NCI-H510A (cell line): ENCODE measurements at places on chromosomes 5 and 9.

DNA sequence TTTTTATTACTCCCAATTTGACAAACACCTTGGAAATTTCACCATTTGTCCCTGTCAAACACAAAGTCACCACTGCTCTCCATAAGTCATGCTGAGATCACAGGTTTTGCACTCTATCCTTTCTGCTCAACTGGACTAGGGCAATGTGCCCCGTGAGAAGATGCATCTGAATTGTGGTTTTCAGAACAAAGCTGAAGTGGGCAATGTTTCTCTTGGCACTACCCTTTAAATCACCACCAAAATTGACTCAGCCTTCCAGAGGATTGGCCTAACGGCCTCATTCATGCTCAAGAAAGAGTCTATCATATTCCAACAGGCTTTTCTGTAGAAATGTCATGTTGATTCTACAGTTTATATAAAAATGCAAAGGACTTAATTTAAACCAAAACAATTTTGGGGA is 81.0 kb upstream of the TRIO start:
- DNase-seq = no peak

- DNase-seq = no peak
Observed at GRCh38 chr9:120156376-120156775, 423.6 kb downstream of the CDK5RAP2 start.

DNA sequence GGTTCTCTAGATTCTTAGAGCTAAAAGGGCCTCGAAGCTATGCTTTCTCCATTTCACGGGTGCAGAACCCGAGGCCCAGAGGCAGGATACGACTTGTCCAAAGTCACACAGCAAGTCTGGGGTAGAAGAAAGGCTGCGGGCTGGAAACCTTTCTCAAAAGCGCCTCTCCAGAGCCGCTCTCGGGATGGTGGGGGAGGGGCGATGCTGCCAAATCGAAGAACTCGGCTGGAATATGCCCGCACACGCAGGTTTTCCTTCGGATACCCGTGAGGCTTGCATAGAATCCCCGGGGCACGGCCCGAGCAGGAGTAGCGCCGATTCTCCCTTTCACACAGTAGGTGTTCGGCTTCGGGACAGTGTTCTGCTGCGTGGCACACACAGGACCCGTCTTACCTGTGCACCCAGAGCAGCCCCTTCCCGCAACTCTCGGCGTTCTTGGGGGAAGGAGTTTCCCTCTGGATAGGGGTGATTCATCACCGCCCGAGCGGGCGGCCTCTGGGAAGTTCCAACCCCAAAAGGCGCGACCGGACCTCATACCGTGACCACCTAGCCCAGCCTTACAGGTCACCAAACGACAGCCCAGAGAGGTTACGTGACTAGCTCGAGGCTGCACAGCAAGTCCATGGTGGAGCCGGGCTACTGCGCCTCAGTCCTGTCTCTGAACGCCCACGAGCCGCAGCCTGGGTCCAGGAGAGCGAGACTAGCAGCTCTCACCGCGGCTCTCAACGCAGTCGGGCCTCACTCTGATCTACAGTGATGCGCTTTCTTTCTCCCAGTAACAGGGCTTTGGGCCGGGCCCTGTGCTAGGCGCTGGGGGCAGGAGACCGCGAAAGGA is 4.1 kb downstream of the PAX5 start:
- no peak for DNase-seq

DNA sequence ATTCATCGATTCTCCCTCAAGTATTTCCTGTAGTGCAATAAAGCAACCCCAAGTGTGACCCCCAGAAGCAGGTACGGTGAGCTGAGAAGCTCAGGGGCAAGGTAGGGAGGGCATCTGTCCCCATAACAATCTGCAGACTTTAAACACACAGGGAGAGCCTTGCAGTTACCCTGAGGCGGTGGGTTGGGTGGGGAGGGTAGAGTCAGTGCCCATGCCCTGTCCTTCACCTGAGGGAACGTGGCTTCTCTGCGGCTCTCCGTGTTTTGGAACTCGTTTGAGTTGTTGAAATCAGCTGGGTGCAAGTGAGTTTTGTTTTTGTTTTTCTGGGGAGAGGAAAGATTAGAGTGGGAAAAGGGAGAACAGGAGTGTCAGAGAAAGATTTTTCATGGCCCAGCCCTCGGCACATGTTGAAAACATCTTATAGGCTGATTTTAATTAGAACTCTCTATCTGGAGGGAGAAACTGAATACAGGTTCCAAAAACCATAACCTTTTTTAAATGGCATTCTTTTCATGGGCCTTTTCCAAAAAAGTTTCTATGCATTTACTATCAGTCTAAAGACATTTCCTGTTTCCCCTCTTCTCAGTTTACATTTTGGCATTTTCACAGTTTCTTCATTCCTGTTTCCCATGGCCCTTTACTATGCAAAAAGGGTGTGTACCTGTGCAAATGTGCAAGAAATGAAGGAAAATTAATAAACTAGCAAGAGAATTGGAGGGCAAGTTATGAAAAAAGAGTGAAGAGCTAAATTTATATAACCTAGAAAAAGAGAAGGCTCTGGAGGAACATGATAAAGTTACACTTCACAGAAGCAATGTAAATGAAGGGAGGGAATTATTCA is 266.5 kb upstream of the VLDLR start:
- DNase-seq = no peak

GRCh38 chr5:115168829-115169486 is 750 bp downstream of the TRIM36 start:
- DNase-seq = no peak

DNA sequence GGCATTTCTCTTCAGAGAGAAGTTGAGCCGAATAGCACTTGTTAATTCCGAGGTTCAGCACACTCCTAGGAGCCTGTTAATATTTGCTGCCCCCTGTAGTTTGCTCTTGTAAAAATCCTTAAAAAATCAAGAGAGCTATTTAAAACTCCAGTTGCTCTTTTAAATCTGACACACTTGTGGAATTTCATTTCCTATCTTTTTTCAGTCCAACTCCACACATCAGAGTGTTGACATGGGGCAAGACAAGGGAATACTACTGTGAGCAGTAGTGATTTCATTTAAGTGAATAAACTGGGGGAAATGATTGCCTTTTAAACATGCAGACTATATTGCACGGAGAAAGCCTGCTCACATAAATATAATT is 1096.3 kb upstream of the DMAC1 start:
- peak; percentile 9 for DNase-seq

DNA sequence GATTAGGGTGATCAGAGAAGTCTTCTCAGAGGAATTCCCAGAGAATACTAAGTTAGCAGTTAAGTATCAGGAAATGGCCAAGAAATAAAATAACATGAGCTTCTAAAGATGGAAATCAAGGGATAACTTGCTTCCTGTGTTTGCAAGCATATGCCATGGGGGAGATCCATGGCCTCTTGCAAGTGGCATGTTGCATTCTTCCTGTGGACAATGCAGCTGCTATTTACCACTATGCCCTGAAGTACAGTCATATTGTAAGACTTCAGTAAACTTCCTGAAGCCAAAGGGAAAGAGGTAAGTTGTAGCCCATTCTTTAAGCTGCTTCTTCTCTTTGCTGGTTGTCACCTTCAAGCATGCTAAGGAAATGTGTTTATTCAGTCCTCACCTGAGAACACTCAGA is 154.7 kb upstream of the RUSC2 start:
- DNase-seq = no peak

DNA sequence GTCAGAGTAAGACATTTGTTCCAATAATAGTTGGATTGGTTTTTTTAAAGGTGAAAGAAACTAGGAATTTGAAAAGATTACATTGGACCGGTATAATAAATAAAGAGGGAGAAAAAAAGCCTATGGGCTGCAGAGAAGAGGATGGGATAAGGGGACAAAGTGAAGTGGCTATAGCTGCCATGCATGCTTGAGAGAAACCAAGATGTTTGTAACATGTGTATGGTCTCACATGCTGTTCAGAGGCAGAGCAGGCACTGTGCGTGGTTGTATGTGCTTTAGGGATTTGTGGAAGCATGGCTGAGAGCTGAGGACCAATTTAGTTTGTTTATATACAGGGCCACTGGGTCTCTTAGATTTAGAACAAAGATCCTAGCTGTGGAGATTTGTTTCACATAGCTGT is 32.7 kb downstream of the LNPEP start:
- DNase-seq = no peak

- DNase-seq = no peak
Observed at GRCh38 chr5:179780362-179780761, 13.4 kb upstream of the LTC4S start.

- DNase-seq = no peak
Observed at GRCh38 chr5:154196955-154197652, 6.6 kb downstream of the GALNT10 start.

GRCh38 chr5:11239261-11240015 is 478.4 kb upstream of the DAP start:
- DNase-seq = no peak

DNA sequence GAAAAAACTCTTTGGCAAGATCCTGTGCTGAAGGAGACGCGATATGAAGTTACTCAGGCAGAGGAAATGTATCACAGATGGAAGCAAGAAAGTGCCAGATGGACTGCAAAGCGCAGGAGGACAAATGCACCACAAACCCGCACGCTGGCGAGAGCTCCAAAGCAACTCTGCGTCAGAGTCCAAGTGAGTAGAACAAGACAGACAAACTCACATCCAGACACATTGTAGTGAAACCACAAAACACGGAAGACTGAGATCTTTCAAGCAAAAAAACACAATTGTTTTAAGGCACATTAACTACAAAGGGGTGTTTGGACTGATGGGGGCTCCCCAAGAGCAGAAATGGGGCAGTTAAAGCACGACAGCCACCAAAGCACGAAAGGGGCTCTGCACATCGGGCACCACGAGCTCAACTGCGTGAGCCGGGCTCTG is 39.2 kb upstream of the NKD2 start:
- DNase-seq = no peak
